CD4-positive, alpha-beta T cell treated with Interleukin-2 at 100 ng/mL for 4 hours (primary cell): ENCODE measurements at places on chromosomes 1 and 21.

DNA sequence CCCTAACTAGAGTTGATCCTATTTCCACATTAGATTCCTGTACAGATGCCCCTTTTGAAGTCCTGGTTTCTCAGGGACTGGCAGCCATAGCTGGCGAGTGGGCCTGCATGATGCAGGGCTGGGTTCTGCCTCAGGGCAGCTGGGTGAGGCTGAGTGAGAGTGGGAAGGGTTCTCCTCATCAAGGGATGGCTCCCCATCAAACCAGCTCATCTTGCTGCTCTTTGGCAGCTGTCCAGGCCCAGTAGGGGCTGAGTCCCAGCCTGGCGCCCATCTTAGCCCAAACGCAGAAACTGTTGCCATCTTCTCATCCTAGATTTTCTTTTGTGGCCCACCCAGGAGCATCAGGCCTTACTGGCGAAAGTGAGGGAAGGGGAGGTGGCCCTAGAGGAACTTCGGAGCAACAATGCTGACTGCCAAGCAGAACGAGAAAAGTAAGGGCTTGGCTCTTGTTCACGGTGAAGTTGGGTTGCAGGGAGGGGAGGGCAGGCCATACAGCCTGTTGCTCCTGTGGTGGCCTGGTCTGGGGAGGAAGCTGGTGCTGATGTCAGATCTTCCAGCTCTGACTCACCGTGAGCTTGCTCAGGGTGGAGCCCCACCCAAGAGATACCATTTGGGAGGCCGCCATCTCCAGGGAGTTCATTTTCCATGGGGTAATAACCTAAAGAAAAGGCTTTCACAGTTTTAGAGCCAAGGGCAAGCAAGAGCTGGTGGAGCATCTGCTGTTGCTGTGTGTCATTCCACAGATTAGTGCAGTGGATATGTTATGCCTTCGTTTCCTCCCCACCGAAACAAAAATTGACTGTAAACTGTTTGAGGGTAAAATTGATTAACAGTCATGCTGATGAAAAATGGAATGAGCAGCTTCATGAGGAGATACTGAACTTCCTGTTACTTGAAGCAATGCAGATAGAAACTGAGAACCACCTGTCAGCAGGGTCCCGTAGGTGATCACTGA lies 34.7 kb downstream of the TUFT1 start:
- DNase-seq = no peak

GRCh38 chr1:23103001-23103889 lies 65.4 kb downstream of the LUZP1 start:
- peak; percentile 74 for DNase-seq

DNA sequence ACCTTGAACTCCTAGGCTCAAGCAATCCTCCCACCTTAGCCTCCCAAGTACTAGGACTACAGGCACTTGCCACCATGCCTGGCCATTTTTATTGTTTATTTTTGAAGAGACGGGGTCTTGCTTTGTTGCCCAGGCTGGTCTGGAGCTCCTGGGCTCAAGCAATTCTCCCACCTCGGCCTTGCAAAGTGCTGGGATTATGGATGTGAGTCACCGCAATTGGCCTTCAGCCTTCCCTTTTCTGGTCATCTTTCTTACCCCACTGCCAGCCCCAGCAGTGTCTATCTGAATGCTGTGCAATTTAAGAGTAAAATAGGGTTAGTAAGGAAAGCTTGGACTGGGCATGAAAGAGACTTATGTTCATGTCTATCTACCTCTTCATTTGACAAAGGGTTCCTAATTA lies 6.1 kb upstream of the KLF17 start:
- DNase-seq = no peak

GRCh38 chr1:23817633-23818032 lies 7.6 kb downstream of the HMGCL start:
- no peak for DNase-seq

GRCh38 chr1:212529211-212529741 lies 79.3 kb upstream of the ATF3 start:
- no peak for DNase-seq

GRCh38 chr1:68811806-68812205 lies 314.9 kb upstream of the DEPDC1 start:
- DNase-seq = no peak

- no peak for DNase-seq
Measured at GRCh38 chr1:107776900-107777663, 187.9 kb downstream of the VAV3 start.

GRCh38 chr1:5745800-5746610 lies 246.2 kb downstream of the NPHP4 start:
- DNase-seq = peak; percentile 47

DNA sequence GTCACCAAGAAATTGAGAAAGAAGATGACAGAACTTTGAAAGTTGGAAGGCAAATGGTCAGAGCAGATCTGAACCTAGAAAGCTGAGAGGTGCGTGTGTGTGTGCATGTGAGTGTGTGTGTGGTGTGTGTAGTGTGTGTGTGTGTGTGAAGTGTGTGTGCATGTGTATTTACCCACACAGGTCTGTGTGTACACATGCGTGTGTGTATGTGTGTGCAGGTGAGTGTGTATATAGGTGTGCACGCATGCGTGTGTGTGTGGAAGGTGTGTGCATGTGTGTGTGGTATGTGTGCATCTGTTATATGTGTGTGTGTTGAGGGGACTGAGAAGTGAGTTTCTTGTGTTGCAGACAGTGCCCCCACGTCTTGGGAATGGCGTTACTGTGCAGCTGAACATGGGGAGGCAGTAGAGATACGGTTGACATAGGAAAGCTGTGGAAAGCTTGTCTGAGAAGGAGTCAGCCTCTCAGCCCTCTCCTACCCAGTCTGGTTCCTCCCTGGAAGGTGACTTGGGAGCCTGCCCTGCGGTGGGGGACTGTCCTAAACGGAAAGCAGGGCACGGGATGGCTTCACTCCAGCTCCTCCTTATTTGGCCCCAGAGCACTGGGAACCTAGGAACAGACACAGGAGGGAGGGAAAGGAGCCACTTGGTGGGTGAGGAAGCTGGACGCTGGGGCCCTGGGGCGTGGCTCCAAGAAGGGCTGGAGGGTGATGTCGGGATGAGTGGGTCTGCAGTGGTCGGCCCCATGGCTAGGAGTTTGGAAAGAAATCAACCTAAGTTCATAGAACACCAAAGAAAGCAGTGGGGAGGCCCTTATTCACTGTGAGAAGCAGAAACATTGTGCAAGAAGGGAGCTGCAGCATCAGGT lies 97.2 kb downstream of the PCBP3 start:
- DNase-seq = no peak

DNA sequence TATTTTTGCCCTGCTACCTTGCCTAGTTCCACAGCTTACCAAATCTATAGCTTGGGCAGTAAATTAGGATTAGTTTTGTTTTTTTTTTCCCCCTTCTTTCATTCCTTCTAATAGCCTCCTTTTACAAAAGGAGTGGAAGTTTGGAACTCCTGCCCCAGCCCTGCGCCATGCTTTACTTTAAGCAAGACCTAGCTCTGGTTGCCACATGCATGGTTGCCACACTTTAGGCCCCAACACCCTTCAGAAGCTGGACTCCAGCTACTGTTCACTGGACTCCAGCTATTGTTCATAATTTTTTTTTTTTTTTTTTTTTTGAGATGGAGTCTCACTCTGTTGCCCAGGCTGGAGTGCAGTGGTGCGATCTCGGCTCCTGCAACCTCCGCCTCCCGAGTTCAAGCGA lies 115.8 kb downstream of the NR5A2 start:
- no peak for DNase-seq

DNA sequence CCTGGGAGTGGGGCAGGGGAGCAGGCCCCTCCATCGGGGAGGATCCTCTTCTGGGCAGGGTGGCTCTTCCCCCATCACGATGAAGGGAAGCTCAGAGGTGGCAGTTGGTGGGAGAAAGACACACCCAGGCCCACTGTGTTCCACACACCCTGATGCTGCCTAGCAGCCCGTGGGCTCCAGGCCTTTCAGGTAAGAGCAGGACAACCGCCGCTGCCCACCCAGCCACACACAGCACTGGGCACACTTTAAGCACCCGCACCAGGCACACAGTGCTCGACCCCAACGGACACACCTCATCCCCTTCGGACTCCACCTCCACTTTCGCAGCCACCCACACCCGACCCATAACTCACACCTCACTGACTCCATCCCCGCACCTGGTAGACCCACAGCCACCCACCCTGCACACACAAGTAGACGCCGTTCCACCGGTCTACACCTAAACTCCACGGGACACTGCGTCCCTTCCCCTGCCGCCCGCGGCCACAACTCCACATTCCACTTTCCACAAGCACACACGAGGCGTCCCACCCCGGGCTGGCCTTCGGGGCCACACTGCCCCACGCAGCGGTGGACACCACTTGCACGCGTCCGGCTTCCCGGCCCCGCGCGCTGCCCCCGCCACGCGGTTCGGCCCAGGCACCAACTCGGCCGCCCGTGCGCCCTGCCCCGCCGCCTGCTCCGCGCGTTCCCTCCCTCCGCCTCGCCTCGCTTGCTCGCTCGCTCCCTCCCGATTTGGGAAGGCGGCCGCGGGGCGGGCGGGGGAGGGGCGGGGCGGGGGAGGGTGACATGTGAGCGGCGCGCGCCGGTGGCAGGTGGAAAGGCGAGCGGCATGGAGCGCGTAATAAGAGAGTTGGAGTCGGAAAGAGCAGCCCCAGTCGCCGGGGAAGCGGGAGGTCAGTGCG lies at the start of gene KCNQ4:
Gene KCNQ4, plus strand, starts transcription at position 787 of the 905 bp plus-strand sequence. CDS start 307 bp downstream, outside the sequence.
- no peak for DNase-seq

- no peak for DNase-seq
Measured at GRCh38 chr1:161235957-161236775, 1.8 kb downstream of the NR1I3 start.

GRCh38 chr1:10839188-10839770 lies 42.8 kb upstream of the CASZ1 start:
- no peak for DNase-seq

- DNase-seq = no peak
Measured at GRCh38 chr1:28503117-28503516, 2.7 kb upstream of the RCC1 start.

GRCh38 chr1:183912265-183912886 lies 107.5 kb downstream of the RGL1 start:
- no peak for DNase-seq

DNA sequence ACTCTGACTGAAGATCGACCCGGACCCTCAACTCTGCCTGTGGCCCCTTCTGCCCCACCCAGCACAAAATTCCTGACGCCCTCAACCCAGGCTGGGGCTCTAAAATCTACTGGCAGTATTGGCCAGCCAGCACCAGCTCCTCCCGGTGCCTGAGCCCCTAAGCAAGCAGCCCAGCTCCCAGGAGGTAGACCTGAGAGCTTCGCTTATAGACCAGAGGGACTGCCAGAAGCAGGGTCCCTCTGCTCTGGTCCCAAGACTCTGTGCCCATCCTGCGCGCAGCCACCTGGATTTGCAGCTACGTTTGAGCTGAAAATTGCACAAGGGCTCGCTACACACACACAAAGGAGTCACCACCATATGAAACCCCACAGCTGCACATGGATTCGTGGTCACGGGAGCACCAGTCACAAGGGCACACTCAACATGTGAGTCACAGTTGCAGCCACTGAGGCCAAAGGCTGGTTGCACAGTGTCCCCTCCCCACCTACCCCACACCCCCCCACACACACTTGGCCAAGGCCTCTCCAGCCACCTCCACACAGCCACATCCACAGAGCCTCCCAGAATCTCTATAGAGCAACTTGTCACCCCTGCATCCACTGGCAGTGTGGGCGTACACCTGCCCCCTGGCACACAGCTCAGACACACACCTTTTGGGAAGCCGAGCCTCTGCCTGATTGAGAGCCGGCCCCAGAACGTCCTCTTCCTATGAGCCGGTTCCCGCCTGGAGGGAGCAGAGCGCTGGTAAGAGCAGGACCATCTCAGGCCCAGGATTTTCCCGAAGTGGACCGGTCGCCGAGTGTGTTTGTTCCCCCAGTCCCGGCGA lies 1.1 kb upstream of the DMBX1 start:
- DNase-seq = no peak

DNA sequence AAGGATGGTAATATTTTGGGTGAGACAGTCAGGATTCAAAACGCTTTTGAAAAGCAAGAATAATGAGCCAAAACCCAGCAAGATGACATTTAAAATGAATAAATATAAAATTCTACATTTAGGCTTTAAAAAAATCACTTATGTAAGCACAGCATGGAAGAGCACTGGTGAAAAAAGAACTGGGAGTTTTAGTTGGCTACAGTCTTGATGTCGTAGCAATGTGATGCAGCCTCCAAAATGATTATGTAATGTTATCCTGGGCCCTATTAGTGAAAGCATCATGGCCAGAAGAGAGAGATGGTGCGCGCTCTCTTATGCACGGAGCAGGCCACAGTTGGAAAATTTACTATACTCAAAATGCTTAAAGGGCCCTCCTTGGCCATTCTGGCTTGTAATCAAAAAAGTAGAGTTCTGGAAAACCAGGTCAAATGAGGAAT lies 5.1 kb downstream of the KCNJ9 start:
- DNase-seq = no peak

GRCh38 chr1:161510477-161510876 lies 5.2 kb downstream of the FCGR2A start:
- no peak for DNase-seq

- DNase-seq = no peak
Measured at GRCh38 chr21:46005081-46005480, 23.5 kb downstream of the COL6A1 start.

- DNase-seq = peak; percentile 32
Measured at GRCh38 chr1:157963713-157964112, 29.7 kb upstream of the KIRREL1 start.

GRCh38 chr1:173823781-173824314 lies 625 bp upstream of the DARS2 start:
- DNase-seq = no peak

DNA sequence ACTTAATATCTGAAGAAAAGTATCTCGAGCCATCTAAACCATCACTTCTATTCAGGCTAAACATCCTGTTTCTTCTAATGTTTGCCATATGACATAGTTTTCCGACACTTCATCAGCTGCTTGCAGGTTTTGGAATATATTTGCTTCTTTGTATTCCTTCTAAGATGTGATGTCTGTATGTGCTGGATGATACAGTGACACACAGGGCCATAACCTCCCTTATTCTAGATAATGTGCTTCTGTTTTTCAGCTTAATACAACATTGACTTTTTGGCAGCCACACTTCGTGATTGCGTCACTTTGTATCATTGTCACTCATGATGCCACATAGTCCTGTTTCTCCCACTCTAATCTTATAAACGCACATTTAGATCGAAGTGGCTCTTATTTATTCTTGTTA lies 156.3 kb downstream of the CRB1 start:
- no peak for DNase-seq

GRCh38 chr1:60113028-60113427 lies 39.5 kb upstream of the C1orf87 start:
- DNase-seq = no peak

GRCh38 chr21:34706337-34706736 lies 37.5 kb downstream of the CLIC6 start:
- no peak for DNase-seq

- DNase-seq = no peak
Measured at GRCh38 chr1:45922813-45923212, 119.4 kb downstream of the MAST2 start.

GRCh38 chr1:152325111-152325510 lies at the start of gene FLG:
Gene FLG, minus strand, starts transcription at chr1:152325239. Its CDS starts 9,783 bp downstream, at chr1:152315456.
- DNase-seq = no peak

- no peak for DNase-seq
Measured at GRCh38 chr1:181608386-181608785, 125.1 kb downstream of the CACNA1E start.

GRCh38 chr1:31617218-31617915 lies at the start of gene HCRTR1:
Gene HCRTR1, plus strand, starts transcription at chr1:31617689. Its CDS starts 1,504 bp downstream, at chr1:31619193.
- no peak for DNase-seq

- no peak for DNase-seq
Measured at GRCh38 chr1:8203551-8203950, 114.4 kb upstream of the SLC45A1 start.
